ENCODE measurements at places on chromosomes 1 and 21.
A peak's percentile ranks its signal among the peaks of the same experiment; 100 is the strongest.

- peak; percentile 80 for DNase-seq
Observed at GRCh38 chr1:7042322-7043190, 257.3 kb downstream of the CAMTA1 start.

- DNase-seq: no peak
Observed at GRCh38 chr1:181160322-181160721, 71.8 kb downstream of the IER5 start.

DNA sequence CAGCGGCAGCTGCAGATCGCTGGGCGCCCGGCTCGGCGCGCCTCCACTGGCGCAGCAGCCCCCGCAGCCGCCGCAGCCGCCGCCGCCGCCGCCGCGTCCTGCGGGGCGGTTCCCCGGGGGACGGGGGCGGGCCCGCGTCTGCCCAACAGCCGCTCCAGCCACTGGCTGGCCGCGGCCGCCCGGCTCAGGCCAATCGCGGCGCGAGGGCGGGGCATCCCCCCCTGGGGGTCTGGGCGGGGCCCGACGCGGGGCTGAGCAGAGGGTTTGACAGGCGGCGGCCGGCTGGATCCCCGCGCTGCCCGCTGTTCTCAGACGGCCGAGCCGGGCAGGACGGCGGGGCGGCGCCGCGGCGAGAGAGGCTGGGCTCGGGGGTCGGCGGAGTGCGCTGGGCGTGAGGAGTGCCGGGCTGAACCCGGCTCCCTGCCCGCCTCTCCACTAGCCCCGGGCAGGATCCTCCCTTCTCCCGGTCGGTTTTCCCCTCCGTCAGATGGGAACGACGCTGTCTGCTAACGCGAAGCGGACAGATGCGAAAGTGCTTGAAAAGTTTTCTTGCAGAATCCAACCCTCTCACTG lies at the start of gene GLIS1:
Gene GLIS1 (minus strand): TSS at position 56 of the 573 bp plus-strand sequence. CDS start 1,100 bp downstream, outside the sequence.
- DNase-seq: peak; percentile 92

DNA sequence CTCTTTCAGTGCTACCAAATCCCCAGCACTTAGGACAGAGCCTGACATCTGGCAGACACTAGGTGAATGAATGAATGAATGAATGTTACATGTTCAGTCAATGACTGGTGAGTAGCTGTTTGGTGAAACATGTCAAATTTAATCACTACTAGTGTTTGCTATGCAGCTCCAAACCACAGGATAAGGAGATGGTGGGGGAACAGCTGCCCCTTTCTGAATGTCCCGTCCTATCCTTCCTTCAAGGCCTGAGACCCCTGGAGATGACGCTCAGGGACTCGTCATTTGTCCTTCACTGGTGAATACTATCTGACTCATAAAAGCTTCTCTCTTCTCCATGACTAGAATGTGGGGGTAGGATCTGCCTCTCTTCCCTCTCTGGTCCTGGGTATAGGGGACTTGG lies 175.4 kb downstream of the HIVEP3 start:
- DNase-seq: no peak

DNA sequence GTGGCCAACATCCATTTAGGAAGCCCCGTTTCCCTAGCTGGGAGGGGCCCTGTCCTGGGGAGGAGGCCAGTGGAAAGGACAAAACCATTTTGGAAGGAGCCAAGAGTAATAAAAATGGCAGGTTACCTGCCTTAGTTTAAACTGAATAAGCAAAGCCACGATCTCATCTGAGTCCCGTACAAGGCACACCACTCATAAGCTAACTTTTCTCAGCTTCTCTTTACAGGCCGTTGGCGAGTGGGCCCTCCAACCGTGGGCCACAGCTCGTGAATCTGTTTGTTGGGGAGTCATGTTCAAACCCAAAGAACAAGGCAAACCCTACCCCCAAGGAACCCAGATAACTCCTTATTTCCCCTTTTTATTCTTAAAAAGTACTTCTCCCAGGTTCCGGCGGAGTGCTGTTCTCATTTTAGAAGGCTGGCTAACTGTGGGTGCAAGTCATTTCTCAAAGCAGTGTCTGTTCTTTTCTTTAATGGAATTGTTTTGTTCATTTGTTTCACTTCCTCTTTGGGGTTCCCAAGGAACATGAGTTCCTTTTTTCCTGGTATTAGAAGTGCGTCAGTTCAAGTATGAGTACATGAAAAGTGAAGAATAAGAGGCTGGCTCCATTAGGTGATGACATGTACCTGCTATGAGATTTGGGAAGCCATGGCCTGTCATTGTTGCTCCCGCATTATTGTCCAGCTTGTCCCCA lies 89.0 kb downstream of the PSMG1 start:
- no peak for DNase-seq

- DNase-seq: no peak
Observed at GRCh38 chr1:156194300-156194652, 372 bp downstream of the SLC25A44 start.

DNA sequence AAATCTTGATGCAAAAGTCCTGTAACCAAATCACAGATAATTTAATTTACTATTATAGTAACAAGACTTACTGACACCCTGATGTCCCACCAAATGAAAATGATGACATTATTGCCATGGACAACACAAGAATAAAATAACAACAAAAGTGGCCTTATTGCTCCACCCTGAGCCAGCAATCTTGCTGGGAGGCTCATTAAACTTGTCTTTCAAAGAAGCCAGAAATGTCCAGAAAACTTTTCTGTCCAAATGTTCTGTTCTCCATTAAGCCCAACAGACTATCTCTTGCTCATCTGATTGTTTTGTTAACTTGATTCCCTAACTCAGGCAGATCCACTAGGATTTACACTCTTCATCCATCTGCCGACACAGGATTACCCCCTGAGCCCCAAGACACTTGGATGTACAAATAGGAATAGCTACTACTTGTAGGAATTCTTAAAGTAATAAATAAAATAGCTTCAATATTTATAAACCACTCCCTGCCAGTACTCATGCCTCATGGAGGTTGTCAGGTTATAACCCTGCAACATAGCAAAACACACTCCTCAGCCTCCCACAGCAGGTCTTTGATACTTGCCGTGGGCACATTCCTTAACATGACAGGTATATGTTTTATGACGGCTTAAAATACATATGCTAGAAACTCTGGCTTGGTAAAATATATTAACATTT lies 84.9 kb downstream of the PTPN14 start:
- DNase-seq: no peak

GRCh38 chr1:169236143-169236542 lies 129.7 kb downstream of the ATP1B1 start:
- DNase-seq: no peak

DNA sequence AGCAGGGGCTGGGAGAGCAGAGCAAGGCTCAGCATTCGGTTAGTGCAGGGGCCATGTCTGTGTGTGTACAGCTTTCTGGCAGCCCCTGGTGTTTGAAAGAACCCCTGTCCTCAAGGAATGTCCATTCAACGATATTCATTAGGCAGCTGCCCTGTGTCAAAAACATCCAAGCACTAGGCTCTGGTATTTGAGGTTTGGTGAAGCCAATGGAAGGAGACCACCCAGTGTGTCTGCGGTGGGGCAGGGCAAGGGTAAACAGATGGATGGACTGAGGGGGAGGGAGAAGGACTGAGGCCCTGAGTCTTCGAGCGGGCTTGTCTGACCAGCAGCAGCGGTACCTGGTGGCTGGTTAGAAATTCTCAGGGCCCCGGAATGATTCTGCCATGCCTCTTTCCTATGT lies 155.6 kb upstream of the KLHDC7A start:
- DNase-seq: no peak

DNA sequence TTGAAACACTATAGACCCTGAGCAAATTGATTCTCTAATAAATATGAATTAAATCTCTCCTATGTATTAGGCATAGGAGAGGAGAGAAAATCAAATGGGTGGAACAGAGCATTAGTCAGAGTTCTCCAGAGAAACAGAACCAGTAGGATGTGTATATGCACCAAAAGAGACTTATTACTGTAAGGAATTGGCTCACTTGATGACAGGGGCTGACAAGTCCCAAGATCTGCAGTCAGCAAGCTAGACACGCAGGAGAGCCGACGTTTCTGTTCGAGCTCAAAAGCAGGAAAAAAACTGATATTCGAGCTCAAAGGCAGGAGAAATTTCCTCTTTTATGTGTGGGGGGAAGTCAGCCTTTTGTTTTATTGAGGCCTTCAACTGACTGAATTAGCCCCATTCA lies 259.2 kb upstream of the KAZN start:
- no peak for DNase-seq

DNA sequence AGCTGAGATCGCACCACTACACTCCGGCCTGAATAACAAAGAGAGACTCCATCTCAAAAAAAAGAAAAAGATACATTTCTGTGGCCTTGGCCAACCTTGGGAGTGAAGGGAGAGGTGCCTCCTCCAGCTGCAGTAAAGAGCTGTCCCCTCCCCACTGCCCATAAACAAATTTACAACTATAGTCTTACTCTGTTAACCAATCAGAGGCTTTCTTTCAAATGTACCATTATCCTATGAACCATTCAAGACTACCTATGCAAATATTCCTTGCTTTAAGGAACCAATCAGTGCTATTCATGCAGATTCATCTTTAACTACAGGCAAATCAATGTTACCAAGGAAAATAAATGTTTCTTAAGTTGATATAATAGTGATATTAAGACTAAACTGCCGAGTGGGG lies 1.0 kb downstream of the CELA2B start:
- DNase-seq: peak; percentile 36

DNA sequence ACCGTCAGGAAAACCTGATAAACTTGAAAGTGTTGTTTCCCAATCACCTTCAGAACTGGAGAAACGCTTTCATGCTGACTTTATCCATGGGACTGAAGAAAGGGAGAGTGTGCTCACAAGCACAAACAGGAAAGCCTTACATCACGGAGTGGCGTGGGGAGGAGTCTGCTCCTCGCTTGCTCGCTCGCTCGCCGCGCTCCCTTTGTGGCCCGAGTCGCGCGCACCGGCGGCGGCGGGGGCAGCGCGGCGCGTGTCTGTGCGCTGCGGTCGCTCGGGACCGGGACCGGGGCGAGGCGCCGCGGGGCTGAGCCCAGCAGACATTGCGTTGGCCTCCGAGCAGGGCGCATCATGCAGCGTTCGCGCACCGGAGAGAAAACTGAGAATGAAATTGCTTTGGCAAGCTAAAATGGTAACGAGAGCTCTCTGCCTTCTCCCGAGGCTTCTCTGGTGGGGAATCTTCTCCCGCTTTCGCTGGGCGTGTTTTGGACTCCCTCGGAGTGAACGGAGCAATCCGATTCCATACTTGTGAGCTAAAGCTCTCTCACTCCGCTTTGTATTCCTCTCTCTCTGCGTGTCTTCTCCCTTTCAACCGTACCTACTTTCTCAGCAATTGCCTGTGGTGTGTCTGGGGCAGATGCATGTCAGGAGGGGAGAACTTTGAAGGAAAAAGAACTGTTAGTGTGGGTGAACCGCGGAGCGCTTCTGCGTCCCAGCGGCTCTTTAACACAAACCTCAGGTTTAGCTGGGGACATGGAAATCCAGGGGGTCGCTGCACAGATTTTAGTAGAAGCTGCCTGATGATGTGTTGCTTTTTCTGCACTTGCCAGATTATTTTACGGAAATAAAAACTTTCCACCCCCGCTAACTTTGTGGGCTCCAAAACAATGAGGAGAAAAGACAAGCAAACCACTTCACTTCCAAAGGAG lies at the start of gene RGL1:
Gene RGL1 (plus strand): TSS at position 205 of the 926 bp plus-strand sequence. CDS start 178 bp downstream, at position 383.
- peak; percentile 69 for DNase-seq

GRCh38 chr1:109977225-109977624 lies 7.3 kb upstream of the AHCYL1 start:
- DNase-seq: no peak
